ENCODE measurements at places on chromosomes 11 and 22. TPM values are rescaled to one million over a fixed set of nuclear protein-coding genes. Genes with fewer than 3 reads are reported as not detected.

LYVE1 gene
- 1.2 TPM for total RNA-seq

RTN4R gene
- total RNA-seq: 15.5 TPM

SPTBN2 gene
- total RNA-seq: 8.6 TPM

MMP8 gene
- not detected for total RNA-seq

C11orf16 gene
- total RNA-seq: not detected

CASP1 gene
- 0.17 TPM for total RNA-seq

GAS2 gene
- 0.52 TPM for total RNA-seq

CD151 gene
- total RNA-seq: 840 TPM

SLC22A8 gene
- total RNA-seq: not detected

OR51B5 gene
- total RNA-seq: not detected

IL10RA gene
- 0.07 TPM for total RNA-seq

SLC25A17 gene
- 21.7 TPM for total RNA-seq

MSANTD2 gene
- total RNA-seq: 5.2 TPM

ANGPTL5 gene
- 0.14 TPM for total RNA-seq

RAB38 gene
- 0.94 TPM for total RNA-seq

MUC2 gene
- total RNA-seq: 0.04 TPM

PRR33 gene
- total RNA-seq: not detected

P2RY2 gene
- 11.2 TPM for total RNA-seq

ARVCF gene
- 3.1 TPM for total RNA-seq

TPBGL gene
- total RNA-seq: 0.17 TPM

OR8B3 gene
- not detected for total RNA-seq

DGCR6L gene
- total RNA-seq: 42.8 TPM

SMC1B gene
- 0.03 TPM for total RNA-seq

SCARF2 gene
- total RNA-seq: 1.1 TPM

NCF4 gene
- total RNA-seq: 0.08 TPM

BIK gene
- 1.7 TPM for total RNA-seq

CLDN5 gene
- not detected for total RNA-seq

MYRF gene
- total RNA-seq: 19.2 TPM

OR4C6 gene
- total RNA-seq: not detected

E2F8 gene
- 5.8 TPM for total RNA-seq

NXPE4 gene
- total RNA-seq: not detected

FOLR1 gene
- total RNA-seq: 0.11 TPM

HTR3A gene
- total RNA-seq: not detected

MFRP gene
- total RNA-seq: not detected

FAM180B gene
- not detected for total RNA-seq

ALDH3B1 gene
- total RNA-seq: 137 TPM

TUBA8 gene
- 0.51 TPM for total RNA-seq

ADAMTS15 gene
- 7.5 TPM for total RNA-seq

TMEM179B gene
- 68.8 TPM for total RNA-seq
